ENCODE measurements at places on chromosomes 6 and 20. TPM values are rescaled to one million over a fixed set of nuclear protein-coding genes. Genes with fewer than 3 reads are reported as not detected.

Gene CBLN4
- total RNA-seq, result 0.52 TPM

Gene HS3ST5
- total RNA-seq, result under 0.01 TPM

Gene SCGN
- 1.0 TPM for total RNA-seq

Gene EEF1A1
- 25,587 TPM for total RNA-seq

Gene PGC
- total RNA-seq, result 0.52 TPM

Gene DYNLT2
- 0.52 TPM for total RNA-seq

Gene MBOAT1
- total RNA-seq, result 8.9 TPM

Gene E2F1
- total RNA-seq, result 5.2 TPM

Gene PPP1R3G
- 2.1 TPM for total RNA-seq

Gene GPX5
- not detected for total RNA-seq

Gene TSHZ2
- total RNA-seq, result 9.9 TPM

Gene GSTA2
- under 0.01 TPM for total RNA-seq

Gene ZNF831
- total RNA-seq, result under 0.01 TPM

Gene ACTL10
- total RNA-seq, result 1.0 TPM

Measured in skeletal muscle tissue (tissue), 5 donors.